Mucosa of gallbladder (tissue), 1 donor: ENCODE measurements at places on chromosomes 1 and 21.

DNA sequence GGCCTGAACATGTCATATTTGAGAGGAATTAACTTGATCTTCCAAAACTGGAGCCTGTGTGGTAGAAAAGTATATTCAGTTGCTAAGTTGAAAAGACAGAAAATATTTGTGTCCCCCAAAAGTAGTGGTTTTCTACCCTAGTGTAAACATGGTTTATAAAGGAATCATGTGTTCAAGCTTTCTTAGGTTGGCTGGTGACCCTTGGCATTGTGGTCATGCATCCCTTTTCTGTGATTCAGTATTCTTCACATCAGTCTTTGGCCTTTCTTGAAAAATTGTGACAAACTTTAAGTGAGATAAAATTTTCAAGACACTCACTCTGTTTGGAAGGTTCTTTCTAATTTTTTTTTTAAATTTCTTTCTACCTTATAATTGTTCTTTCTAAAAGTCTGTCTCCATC lies 193.2 kb downstream of the DHRS3 start:
- DNase-seq, result no peak

GRCh38 chr1:15433471-15433870 lies 4.8 kb upstream of the CTRC start:
- no peak for DNase-seq

GRCh38 chr1:40435471-40435870 lies 14.8 kb upstream of the ZFP69B start:
- DNase-seq, result no peak

- DNase-seq, result no peak
Observed at GRCh38 chr1:243542739-243543415, 287.0 kb downstream of the SDCCAG8 start.

DNA sequence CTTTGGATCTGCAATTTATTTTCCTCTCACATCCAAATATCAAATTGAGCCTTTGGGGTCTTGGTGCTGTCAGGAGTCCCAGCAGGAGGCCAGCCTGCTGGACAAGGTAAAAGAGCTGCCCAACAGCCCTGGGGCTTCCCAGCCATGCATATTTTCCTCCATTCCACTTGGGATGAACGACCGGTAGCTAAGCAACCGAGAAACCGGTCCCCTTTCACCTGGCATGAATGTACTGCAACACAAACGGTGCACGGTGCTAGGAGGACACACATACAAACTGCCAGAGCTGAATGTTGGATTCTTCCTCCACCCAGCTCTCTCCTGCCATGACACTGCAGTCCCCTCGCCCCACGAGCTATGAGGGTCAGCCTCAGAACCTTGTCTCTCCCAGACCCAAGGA lies 42.7 kb downstream of the BCAR3 start:
- no peak for DNase-seq

DNA sequence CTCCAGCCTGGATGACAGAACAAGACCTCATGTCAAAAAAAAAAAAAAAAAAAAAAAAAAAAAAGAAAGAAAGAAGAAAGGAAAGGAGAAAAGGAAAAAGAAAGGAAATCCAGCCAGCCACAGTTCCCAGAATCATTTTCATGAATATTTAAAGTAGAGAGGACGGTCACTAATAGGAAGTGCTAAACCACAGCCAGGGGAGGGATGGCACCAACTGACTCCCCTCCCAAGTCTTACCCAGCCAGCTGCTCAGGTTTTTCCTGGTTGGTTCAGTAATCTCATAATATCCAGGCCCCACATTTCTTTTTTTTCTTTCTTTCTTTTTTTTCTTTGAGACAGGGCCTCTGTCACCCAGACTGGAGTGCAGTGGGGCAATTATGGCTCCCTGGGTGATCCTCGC lies 63.9 kb upstream of the AK4 start:
- DNase-seq, result no peak

GRCh38 chr1:244757091-244757939 lies 78.1 kb upstream of the COX20 start:
- no peak for DNase-seq

DNA sequence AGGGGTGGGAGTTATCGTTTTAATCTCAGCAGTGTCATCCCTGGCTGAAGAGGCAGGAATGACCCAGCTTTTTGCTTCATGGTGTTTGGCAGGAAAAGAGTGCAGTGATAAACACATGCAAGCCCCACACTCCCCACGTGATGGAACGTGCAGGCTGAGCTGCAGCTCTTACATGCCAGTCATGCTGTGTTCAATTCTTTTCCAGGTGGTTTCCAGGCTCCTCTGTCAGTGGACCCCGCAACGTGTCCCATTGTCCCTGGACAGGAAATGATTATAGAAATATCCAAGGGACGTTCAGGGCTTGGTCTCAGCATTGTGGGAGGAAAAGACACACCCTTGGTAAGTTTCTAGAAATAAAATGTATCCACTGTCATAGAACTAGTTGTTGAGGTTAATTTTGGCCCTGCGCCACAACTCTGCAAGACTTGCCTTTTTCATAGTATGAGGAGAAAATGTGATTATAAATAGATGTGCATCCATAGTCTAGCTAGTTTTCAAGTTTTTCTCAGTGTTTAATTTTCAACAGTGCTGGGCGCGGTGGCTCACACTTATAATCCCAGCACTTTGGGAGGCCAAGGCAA lies 110.2 kb upstream of the L1TD1 start:
- no peak for DNase-seq

DNA sequence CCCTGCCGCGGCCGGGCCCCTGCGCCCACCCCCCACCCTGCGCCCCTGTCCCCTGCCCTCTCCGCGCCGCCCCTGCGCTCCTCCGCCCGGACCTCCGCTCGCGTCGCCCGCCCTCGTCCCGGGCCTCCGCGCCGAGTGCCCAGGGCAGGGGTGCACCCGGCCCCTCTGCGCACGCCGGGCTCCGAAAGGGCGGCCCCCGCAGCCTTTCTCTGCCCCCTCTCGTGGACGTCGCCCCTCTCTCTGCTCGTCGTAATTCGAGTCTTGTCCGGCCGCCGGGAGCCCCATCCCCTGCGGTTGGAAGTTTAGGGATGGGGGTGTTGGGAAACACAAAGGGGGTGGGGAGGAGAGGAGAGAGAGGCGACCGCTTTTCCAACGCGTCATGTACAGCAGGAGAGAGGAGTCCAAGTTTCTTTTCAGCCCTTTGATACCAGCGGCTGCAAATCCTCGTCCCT lies 407 bp downstream of the GALNT2 start:
- DNase-seq, result peak; percentile 23

GRCh38 chr1:1825217-1825616 lies 46.9 kb upstream of the NADK start:
- no peak for DNase-seq

DNA sequence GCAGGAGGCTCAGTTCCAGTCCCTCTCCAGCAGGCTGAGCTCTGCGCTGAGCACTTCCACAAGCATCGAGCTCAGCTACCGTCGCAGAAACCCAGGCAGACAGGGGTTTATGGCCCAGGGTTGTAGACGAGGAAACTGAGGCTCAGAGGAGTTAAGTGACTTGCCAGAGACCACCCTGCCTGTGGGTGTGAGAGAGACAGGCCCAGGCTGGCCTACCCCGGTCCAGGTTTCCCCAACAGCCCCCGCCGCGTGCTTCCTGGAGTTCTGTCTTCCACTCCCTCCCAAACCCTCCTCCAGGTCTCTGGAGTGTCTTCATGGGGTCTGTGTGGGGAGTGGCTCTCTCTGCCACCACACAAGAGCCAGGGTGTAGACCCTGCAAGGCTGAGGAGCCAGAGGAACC lies 615.9 kb downstream of the PTPRU start:
- no peak for DNase-seq

DNA sequence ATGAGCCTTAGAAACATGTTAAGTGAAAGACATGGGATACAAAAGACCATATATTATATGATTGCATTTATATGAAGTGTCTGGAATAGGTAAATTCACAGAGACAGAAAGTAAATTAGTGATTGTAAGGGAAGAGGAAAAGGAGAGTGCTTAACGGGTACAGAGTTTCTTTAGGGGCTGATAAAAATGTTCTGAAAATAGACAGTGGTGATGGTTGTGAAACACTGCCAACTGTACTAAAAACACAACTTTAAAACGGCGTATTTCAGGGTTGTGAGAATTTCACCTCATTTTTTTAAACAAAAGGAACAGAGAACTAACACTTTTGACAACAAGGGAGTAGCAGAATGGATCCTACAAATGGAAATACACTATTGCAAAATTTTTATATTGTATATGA lies 13.4 kb downstream of the COP1 start:
- no peak for DNase-seq

- DNase-seq, result no peak
Observed at GRCh38 chr1:156346636-156347035, 8.3 kb downstream of the TSACC start.

DNA sequence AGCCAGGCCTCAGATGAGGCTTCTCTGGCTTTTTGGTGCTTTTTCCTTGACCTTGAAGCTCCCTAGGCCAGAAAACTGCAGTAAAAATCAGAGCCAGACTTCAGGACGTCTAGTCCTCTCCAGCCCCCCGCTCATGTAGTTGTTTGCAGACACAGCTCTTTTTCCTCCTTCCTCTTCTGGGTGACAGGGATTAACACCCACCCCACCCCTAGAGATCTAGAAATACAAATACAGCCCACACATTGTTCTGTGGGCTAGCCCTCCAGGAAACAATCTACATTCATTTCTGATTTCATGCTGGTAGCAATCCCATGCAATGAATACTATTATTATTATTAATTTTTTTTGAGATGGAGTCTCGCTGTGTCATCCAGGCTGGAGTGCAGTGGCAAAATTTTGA lies 9.9 kb upstream of the CLSTN1 start:
- no peak for DNase-seq

DNA sequence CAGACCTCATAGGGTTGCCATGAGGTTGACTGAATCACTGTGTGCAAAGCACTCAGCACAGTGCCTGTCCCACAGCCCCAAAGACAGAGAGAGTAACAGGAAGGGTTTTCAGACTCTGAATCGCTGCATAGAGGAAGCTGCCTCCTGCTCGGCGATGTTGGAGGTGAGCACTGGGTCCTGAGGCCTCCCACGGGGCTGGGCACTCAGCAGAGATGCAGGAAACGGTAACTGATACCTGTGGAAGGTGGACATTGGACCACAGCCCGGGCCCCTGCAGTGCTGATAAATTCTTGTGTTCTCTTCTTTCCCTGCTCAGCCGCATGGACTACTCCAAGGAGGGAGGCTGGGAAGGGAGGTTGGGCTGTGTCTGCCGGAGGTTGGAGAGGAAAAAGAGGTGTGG lies 389.7 kb downstream of the PTPRU start:
- DNase-seq, result peak; percentile 7

DNA sequence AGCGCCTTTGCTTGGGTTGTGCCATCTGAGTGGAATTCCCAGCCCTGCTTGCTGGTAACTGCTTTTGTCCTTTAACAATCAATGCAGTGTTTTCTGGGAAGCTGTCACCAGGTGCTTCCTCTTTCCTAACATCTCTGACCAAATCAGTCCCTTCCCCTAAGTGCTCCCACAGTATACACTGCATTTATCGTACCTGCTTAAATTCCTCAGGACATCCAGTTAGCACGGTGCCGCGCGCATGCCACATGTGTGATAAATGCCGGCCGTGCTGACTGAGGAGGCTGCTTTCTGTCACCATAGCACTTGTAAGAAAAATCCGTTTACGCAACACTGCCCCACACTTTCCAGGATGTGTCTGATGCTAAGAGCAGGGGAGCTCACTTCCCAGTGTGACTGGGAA lies 115.4 kb downstream of the BCAR3 start:
- DNase-seq, result no peak

DNA sequence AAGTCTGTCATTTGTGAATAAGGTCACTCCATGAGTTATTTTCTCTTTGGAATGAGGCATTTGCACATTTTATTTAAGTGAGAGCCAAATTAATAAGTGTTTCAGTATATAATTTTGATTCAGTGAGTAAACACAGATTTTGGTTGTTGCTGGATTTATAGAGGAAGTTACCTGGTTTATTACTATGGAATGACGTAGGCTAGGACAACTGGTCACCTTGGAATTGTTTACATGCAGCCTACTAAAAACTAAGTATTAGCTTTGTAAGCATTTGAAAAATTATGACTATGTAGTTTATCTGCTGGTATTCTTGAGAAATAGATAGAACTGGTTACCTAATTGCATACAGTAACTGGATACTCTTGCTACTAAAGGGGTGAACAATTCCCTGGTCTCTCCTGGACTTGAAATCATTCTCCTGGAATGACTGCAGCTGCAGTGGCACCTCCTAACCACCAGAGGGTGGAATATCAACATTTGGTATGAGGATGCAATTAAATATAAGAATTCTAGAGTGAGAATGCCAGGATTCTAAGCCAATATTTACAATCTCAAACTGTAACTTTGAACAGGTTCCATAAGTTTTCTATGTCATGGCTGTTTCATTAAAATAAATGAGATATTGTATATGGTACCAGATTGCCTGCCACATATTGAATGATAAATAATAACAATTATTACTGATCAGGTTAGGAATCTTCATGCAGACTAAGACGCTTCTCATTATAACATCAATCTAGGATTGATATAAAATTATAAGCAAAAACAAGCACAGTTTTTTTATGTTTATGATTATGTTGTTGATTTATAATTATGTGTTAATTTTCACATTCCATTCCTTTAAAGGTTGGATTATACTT lies 3.5 kb upstream of the KRTAP27-1 start:
- DNase-seq, result peak; percentile 36

DNA sequence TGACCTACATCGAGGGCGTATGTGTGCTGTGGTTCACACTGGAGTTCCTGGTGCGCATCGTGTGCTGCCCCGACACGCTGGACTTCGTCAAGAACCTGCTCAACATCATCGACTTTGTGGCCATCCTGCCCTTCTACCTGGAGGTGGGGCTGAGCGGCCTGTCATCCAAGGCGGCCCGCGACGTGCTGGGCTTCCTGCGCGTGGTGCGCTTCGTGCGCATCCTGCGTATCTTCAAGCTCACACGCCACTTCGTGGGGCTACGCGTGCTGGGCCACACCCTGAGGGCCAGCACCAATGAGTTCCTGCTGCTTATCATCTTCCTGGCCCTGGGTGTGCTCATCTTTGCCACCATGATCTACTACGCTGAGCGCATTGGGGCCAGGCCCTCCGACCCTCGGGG lies 13.0 kb downstream of the KCNC4 start:
- no peak for DNase-seq

- DNase-seq, result no peak
Observed at GRCh38 chr1:23745515-23745914, 2.2 kb downstream of the ELOA start.

DNA sequence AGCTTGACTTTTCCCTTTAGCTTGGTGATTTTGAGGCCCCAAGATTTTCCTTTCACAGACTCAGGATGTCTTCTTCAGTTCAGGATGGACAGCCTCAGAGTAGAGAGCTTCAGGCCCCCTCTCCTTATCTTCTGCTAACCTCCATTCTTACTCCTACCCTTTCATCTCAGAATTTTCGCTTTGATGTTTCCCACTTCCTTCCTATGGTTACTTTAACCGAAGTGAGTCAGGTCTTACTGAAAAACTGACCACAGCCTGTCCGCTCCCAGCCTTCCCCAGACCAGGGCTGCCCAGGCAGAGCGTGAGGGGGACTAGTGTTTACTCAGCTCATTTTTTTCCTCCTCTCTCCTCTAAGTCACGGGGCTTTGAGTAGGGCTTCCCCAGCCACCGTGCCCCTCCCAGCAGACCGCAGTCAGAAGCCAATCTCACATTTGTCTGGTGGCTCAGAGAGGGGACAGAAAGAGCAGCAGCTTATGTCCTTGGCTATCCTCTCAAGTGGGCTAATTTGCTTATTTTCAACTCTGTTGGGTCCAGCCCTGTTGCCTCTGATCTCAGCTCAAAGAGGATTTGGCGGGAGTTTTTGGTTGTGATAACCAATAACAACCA lies 4.2 kb upstream of the IL19 start:
- DNase-seq, result peak; percentile 40
